IPS-NIHi11 (cell line): ENCODE measurements at places on chromosomes 6 and 20.

GRCh38 chr6:81511423-81511822, 241.1 kb downstream of the TENT5A start:
- no peak for DNase-seq

DNA sequence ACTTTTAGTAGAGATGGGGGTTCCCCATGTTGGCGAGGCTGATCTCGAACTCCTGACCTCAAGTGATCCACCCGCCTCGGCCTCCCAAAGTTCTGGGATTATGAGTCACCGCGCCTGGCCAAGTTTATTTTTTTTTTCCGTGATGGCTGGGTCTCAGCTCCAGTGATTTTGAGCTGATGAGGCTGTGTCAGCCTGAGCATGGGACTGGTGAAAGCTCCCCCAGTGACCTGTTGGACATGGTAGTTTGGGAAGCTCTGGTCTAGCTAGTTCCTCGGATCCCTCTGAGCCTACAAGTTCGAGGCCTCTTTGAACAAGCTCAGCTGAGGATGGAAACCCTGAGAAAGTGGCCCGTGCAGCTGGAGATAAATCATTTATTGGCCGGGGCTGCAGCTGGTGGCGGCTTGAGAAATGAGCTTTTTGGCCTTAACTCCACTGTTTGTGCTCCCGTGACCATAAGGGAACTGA, 126.8 kb downstream of the SNX5 start:
- DNase-seq: no peak

DNA sequence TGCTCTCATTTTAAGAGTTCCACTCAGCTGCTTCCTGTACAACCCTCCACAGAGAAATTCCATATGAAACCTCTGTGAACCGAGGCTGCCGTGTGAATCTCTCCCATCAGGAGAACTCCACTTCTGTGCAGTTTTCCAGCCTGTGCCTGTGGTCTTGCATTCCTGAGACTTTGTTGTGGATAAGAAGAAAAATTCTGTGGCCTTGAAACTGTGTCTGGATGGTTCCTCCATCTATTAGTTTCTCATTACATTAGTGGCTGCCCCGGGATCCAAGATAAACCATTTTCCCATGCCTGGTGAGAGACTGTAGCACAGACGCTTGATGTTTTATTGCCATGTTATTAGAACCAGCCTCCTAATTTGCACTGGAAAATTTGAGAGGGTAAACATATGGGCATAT, 40.8 kb upstream of the TIAM2 start:
- no peak for DNase-seq

- no peak for DNase-seq
Measured at GRCh38 chr20:58458342-58459057, 56.7 kb downstream of the APCDD1L start.

GRCh38 chr6:42340511-42340910, 111.2 kb downstream of the TRERF1 start:
- DNase-seq: no peak

- no peak for DNase-seq
Measured at GRCh38 chr20:62890444-62890843, 28.8 kb upstream of the TCFL5 start.

DNA sequence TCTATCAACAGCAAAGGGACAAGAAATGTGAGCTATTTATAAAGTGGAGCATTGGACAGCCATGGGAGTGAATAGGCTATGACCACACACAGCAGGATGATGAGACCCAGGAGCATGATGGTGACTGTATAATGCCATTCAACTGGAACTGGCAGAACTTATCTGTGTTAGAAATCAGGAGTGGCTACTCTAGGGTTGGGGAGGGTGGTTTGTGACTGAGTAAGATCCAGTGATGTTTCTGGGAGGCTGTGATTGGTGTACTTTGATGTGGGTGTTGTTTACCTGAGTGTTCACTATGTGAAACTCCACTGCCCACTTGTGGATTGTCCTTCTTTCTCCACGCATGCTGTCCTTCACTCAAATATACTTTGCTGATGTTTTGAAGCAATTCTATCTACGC, 11.5 kb upstream of the HLA-B start:
- no peak for DNase-seq

- DNase-seq: no peak
Measured at GRCh38 chr6:63371104-63371715, 51.4 kb upstream of the LGSN start.

DNA sequence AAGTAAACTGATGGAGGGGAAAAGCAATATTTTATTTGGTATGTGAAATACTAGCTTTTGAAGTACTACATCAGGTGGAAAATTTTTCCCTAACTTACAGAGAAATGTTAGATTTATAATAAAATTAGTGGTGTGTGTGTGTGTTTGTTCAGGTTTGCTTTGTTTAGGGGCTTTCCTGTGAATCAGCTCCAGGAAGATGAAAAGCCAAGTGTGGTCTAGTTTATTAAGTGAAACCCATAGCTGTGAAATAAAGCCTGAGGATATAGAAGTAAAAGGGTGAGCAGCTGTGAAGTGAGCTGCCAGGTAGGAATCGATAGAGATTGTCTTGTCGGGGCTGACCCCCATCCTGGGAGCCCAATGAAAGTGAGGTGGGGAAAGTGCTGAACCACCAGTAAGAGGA, 347.6 kb upstream of the IMPG1 start:
- DNase-seq: no peak

- no peak for DNase-seq
Measured at GRCh38 chr20:46688151-46689081, 828 bp downstream of the TP53RK start.

GRCh38 chr20:48600470-48600945, 227.3 kb downstream of the PREX1 start:
- no peak for DNase-seq

DNA sequence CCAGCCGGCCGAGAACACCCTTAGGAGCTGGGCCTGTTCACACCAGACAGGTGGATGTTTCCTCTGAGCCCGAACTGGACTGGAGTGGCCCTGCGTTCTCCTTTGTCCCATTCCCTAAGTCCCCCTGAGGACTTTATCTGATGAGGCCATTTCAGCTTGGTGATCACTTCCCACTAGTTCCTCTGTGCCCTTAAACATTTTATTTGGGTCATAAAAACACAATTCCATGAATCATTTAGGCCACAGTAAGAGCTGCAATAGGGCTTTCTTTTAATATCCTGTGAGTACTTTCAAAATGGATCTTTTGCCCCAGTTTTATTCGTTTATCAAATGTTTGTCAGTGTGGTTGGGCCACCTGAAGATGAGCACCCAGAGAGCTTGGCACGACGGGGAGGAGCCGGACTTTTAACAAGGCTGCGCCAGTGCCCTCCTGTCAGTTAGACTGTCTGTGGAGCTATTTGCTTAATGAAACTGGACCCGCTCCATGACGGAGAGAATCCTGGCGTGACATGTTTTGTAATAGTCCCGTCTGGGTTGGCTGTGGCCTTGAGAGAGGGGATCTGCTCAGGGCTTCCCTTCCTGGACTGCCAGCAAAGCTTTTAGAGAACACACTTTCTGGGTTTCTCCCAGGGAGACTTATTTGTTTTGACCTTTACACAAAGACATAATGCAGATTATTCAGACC, 53.5 kb downstream of the ZDHHC14 start:
- DNase-seq: no peak

DNA sequence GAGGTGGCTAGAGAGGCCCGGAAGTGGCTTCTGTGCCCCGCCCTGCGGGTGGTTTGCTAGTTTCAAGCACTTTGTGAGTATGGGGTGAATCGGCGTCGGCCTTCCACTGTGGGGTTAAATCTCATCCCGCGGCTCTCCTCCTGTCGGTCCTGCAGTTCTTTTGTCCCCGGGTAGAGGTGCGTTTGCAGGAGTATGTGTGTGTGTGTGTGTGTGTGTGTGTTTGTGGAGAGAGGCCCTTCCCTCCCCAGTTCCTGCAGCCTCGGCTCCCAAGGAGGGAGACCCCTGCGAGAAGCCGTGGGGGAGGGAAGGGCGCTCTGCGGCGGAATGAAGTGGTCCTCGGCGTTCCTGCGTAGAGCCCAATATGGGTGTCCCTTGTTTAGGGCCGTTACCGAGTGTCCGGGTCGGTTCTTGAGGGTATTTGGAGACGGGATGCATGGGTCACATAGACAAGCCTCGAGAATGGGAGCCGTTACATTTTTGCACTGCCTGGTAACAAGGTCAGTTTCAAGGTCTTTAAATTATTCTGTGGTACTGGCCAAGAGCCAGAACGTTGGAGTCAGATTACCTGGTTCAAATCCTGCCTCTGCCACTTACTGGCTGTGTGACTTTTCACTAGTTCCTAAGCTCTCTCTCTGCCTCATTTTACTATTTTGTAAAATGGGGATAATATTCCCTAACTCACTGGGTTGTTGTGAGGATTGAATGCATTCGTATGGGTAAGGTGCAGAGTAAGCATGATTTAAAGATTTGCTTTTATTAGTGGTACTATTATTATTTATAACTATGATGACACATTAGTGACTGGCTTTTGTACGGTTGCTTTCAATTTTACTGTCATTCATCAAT, at the start of gene ZKSCAN3:
TSS of gene ZKSCAN3 (plus strand) at position 56 of the 846 bp plus-strand sequence. CDS start 9,640 bp downstream, outside the sequence.
- peak; percentile 82 for DNase-seq

DNA sequence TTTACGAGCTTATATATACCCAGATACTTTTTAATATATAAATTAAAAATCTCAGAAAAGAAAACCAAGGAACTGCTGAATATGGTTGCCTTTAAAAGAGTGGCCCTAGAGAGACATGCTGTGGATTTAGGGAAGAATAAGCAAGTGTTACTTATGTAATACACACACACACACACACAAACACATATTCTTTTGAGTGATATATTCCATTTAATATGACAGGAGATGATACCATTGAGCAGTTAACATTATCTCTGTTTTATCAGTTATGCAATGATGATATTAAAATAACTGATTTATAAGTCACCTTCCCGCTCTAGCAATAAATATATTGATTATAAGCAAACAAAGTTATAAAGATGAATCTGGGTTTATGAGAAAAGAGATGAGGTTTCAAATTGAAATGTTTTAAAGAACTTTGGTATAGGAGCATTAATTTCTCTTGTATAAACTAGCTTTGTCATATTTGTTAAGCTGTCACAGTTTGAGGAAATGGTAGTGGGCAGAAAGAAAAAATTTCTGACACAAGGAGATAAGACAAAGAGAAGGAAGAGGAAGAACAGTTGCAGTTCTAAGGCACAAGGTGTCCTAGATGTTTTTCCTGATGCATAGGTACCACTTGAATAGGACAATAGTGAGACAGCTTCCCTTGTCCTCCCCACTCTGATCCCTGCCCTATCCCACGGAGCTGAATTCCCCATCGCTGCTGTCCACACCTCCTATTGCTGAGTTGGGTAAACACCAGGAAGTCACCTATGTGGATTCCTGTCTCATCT, 26.4 kb downstream of the GPX5 start:
- no peak for DNase-seq
